ENCODE measurements at places on chromosomes 16 and 17. TPM values are rescaled to one million over a fixed set of nuclear protein-coding genes. Genes with fewer than 3 reads are reported as not detected.

The GP1BA gene
- polyA plus RNA-seq: not detected

The HAS3 gene
- not detected for polyA plus RNA-seq

- DNase-seq: no peak
These were observed 102.7 kb upstream of the NOL11 start for GRCh38 chr17:67615011-67615561.

- no peak for DNase-seq
These were observed 463 bp downstream of the TOP2A start for GRCh38 chr17:40417258-40417608.

GRCh38 chr16:14635395-14636165, 2.8 kb downstream of the BFAR start:
- DNase-seq: no peak

- DNase-seq: no peak
These were observed 4.8 kb downstream of the ABCA10 start for GRCh38 chr17:69223809-69224208.

- DNase-seq: no peak
These were observed 21.6 kb upstream of the KRT20 start for GRCh38 chr17:40906613-40907012.

DNA sequence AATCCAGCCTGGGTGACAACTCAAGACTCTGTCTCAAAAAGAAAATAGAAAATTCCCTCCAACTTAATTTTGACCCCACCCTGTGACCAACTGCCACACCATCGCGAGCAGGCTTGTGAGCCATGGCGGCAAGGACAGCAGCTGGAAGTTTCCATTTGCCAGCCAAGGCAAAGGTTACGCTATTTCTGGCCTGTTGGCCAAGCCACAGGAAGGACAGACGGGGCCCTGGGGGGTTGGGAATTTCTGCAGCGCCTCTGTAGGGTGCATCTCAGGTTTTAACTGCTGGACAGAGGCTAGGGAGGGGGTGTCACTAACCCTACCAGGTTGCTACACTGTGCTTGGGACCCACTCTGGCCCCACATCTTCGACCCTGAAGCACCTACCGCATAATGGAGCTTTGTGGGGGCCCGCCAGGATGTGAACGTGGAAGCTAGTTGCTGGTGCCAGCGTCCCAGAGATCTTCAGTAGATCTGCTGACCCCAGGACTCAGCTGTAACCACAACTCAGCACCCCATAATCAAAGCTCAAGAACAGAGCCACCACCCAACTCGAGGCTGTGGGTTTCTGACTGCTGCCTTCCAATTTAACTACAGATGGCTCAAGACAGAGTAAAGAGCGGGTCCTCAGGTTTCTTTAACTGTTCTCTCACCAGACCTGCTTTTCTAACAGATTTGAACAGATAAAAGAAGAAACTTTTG, 10.9 kb downstream of the KIFC3 start:
- DNase-seq: no peak

- no peak for DNase-seq
These were observed 178.6 kb downstream of the CPPED1 start for GRCh38 chr16:12625068-12625467.

DNA sequence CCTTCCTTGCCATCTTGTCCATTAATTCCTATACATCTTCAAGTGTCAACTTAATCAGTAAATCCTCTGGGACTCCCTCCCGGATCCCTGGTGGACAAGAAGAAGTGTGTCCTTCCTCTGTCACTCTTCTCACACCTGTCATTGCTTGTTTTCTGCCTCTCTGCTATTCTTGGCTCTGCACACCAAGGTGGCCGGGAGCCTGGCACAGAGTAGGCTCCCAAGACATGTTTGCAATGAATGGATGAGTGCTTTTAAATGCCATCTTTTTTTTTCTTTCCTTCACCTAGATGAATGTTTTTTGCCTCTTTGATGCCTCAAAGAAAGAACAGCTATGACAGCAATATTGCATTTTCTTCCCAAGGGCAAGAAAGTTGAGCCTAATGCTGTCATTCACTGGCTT, 58.0 kb upstream of the CLEC18A start:
- DNase-seq: no peak

DNA sequence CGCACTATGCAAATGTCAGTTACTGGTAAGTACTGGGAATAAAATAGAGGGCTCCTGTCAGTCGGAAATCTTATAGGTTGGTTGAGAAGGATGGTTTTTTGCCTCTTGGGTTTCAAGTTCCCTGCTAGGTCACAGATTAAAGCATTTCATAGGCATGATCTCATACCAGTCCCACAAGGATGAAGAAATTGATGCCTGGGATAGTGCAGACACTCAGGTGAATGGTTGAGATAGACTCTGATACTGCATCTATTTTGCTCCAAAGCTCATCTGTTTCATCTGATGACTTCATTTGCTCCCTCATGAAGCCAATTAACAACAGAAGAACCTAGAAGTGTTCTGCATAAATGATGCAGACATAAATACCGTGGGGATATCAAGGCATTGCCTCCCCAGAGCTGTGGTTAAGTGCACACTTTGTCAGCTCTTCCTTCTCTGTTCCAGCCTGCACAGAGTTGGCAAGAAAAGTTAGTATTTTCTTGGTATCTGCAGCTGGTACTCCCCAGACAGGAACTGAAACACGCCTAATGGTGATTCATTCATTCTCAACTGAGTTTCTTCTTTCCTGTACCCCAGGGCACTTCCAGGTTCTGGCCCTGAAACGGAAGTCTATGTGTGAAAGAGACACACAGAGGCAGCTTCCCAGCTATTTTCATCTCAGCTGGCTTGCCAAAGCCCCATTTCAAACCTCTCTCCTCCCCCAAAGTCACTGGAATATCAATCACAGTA, 418.3 kb upstream of the SALL1 start:
- no peak for DNase-seq

GRCh38 chr17:41396996-41397660, at the start of gene KRT31:
Gene KRT31 (minus strand): TSS chr17:41397608. CDS start chr17:41397539, 69 bp downstream.
- DNase-seq: no peak

All from immature natural killer cell (primary cell).